ENCODE measurements at places on chromosomes 16 and 17.
A peak's percentile ranks its signal among the peaks of the same experiment; 100 is the strongest.

DNA sequence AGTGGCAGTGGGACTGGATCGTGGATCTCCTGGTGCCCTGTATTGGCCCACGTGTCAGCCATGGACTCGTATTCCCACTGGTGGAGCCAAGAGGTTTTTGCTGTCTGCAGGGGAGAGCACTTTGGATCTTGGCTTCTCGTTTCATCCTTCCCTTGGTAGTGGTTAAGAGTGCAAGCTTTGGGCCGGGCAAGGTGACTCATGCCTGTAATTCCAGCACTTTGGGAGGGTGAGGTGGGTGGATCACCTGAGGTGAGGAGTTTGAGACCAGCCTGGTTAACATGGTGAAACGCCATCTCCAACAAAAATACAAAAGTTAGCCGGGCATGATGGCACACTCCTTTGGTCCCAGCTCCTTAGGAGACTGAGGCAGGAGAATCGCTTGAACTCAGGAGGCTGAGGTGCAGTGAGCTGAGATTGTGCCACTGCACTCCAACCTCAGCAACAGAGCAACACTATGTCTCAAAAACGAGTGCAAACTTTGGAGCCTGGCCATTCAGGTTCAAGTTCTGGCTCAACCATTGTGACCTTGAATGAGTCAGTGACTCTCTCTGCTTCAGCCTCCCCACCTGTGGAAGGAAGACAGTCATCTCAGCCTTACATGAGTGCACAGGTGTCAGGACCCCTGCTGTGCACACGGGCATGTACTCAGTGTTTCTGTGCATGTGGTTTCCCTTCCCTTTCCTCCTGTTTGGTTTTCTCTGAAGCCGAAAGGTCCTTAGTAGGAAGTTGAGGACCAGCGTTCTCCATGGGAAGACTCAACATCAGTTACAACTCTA, 57.4 kb downstream of the PLCG2 start:
- H3K4me1 ChIP-seq: no peaks in the 10 kb centered on the region
- H3K36me3 ChIP-seq: no peaks in the 10 kb centered on the region
- no peaks in the 10 kb centered on the region for H3K27me3 ChIP-seq
- H3K27ac ChIP-seq: no peak overlapping the region
- no peak overlapping the region for H3K4me3 ChIP-seq
- no peak for DNase-seq

- H3K27me3 ChIP-seq: no peaks in the 10 kb centered on the region
- H3K36me3 ChIP-seq: peaks cover 100% of the 10 kb centered on the region
- DNase-seq: no peak
- H3K4me3 ChIP-seq: no peak overlapping the region
- no peak overlapping the region for H3K27ac ChIP-seq
Measured at GRCh38 chr16:27495191-27495590, 54.5 kb downstream of the GTF3C1 start.

- peaks cover 34% of the 10 kb centered on the region for H3K36me3 ChIP-seq
- no peak for DNase-seq
- no peaks in the 10 kb centered on the region for H3K4me1 ChIP-seq
- H3K4me3 ChIP-seq: no peak overlapping the region
- H3K27me3 ChIP-seq: no peaks in the 10 kb centered on the region
- no peak overlapping the region for H3K27ac ChIP-seq
Measured at GRCh38 chr17:5361426-5361825, 58.0 kb downstream of the NUP88 start.

GRCh38 chr16:1108299-1109252, 12.5 kb upstream of the C1QTNF8 start:
- peak; percentile 87 for DNase-seq
- no peak overlapping the region for H3K4me3 ChIP-seq
- H3K36me3 ChIP-seq: no peaks in the 10 kb centered on the region
- H3K4me1 ChIP-seq: peaks cover 14% of the 10 kb centered on the region

GRCh38 chr16:12429756-12430155, 373.9 kb downstream of the CPPED1 start:
- H3K4me1 ChIP-seq: no peaks in the 10 kb centered on the region
- no peaks in the 10 kb centered on the region for H3K36me3 ChIP-seq
- H3K27me3 ChIP-seq: no peaks in the 10 kb centered on the region

GRCh38 chr16:4933871-4934395, 3.0 kb downstream of the PPL start:
- H3K36me3 ChIP-seq: no peaks in the 10 kb centered on the region
- H3K4me3 ChIP-seq: no peak overlapping the region
- H3K4me1 ChIP-seq: peaks cover 42% of the 10 kb centered on the region
- DNase-seq: peak; percentile 47
- no peak overlapping the region for H3K27ac ChIP-seq
